Caki2 (cell line): ENCODE measurements at places on chromosomes 4 and X.
A peak's percentile ranks its signal among the peaks of the same experiment; 100 is the strongest.

DNA sequence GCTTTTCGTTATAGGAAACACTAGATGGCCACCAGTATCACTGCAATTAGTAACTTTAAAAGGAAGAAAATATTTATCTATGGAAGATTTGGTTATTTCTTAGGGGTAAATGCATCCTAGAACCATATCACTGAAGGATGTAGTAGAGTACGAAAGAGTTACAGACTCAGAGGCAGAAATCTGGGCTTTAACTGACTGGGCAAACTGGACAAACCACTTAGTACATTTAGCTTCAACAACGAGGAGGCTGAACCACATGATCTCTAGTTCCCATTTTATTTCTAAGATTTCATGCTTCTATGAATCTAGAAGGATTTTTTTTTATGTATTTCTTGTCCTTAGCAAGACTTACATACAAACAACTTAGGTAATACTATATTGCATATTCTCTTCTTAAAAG, 93.0 kb downstream of the SMARCA5 start:
- no peak for DNase-seq

DNA sequence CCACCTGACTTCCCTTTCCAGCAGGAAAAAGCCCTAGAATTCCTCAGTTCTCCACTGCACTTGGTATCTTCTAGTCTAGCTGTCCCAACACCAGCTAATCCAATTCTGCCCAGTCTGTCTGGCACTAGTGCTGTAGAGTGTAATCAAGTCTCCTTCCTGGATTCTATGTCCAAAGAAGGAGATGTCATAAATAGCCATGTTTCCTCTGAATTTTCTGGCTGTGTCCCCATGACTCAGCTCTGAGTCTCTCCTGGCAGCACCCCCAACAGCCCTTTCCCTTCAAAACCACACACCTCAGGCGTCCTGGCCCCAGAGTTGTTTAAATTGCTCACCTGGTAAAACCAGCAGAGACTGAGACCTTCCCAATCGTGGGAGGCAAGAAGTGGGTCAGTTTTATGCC, 197.2 kb downstream of the GRXCR1 start:
- no peak for DNase-seq

DNA sequence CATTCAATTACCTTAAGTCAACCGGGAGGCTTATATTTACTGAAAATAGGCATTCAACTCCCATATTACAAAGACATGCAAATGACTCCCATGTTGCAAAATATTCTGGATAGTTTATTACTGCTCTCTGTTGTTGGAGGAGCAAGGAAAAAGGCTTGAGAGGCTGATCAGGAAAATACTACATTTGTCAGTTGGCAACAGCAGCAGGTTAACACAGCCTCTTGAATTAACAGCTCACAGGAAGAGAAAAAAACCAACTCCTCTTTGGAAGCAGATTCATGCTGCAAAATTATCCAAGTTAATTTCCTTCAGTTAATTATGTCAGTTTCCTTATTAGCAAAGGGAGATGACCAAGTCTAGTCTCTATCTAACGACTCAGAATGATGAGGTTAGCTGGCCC, 238.9 kb downstream of the MAML3 start:
- DNase-seq = no peak

DNA sequence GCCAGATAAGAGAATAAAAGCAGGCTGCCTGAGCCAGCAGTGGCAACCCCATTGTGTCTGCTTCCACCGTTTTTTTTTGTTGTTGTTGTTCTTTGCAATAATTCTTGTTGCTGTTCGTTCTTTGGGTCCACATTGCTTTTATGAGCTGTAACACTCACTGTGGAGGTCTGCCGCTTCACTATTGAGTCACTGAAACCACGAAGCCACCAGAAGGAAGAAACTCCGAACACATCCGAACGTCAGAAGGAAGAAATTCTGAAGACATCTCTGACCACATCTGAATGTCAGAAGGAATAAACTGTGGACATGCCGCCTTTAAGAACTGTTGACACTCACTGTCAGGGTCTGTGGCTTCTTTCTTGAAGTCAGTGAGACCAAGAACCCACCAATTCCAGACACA, 110.5 kb downstream of the PCDH18 start:
- DNase-seq = no peak

- peak; percentile 21 for DNase-seq
These were observed 112.9 kb upstream of the AGA start for GRCh38 chr4:177555007-177555574.

DNA sequence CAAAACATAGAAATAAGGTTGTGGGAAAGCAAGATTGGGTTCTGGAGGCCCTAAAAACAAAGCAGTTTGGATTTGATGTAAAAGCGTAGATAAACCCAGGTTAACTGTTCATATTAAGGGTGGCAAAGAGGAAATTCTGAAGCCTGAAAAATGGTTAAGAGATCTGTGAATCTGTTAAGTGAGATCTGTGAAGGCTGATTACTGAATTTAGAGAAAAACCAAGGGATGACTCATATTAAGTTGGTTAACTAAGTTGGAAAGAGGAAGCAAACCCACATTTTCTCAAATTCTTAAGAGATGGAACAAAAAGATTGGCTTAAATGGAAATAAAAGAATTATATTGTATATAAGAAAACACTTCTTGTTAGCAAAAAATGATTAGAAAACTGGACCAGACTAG, 22.8 kb downstream of the GPAT3 start:
- no peak for DNase-seq

GRCh38 chr4:47639531-47639930, 154.5 kb downstream of the ATP10D start:
- DNase-seq = no peak

DNA sequence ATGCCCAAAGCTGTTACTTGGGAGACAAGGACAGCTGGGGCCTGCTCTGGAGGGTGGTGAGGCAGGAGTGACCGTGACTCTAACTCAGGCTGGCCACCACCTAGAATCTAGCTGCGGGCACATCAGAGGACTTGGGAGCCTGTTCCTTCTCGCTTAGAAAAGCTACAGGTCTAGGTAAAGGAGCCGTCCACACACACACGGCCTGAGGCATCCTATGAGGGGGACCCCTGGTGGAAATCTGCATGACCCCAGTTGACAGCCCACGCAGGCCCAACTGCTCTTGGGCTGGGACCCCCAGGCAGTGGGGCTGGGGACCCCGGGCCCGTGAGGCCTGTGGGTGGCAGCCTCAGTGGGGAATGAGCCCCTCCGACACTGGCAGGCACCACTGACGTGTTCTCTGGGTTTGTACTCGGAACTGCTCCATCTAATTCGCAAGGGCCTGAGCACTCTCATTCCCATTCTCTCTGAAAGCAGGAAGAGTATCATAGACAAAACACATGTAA, 75.6 kb downstream of the ACOX3 start:
- DNase-seq = no peak
